Bronchial epithelial cell (primary cell): ENCODE measurements at places on chromosomes 13 and 19. TPM values are rescaled to one million over a fixed set of nuclear protein-coding genes. Genes with fewer than 3 reads are reported as not detected.

The DCT gene
- under 0.01 TPM in 1 of 2 replicates, not detected in the other for total RNA-seq

The SPRED3 gene
- total RNA-seq = 0.13 and 0.26 TPM in 2 replicates

The MRI1 gene
- total RNA-seq = 16.6 and 27.9 TPM in 2 replicates

The SERP2 gene
- 0.77 and 1.1 TPM in 2 replicates for total RNA-seq

The FXYD1 gene
- not detected in 2 replicates for total RNA-seq

The MAP4K1 gene
- not detected in 2 replicates for total RNA-seq

The KCNK6 gene
- total RNA-seq = 19.0 and 27.8 TPM in 2 replicates

The LIM2 gene
- total RNA-seq = not detected in 2 replicates

The ZNF77 gene
- total RNA-seq = 7.9 and 9.2 TPM in 2 replicates

The ZGLP1 gene
- total RNA-seq = 0.26 and 0.53 TPM in 2 replicates

DNA sequence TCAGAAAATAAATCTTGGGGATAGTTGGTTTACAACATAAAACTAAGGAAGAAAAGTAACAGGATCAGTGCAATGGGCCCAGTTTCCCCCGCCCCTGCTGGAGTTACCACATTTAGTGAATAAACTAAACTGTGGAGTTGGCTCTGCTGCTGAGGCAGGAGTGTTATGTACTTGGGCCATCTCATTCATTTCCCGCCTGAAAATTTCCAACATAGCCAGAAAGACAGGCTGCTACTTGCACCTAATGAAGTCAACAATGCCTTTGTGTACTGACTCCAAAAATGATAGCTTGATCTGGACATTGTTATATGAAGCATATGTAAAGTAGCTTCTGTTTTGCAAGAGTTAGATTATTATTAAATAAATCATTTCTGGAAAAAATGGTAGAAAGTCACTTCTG lies 7.9 kb upstream of the RNASEH2B start:
- DNase-seq = peak; percentile 78

DNA sequence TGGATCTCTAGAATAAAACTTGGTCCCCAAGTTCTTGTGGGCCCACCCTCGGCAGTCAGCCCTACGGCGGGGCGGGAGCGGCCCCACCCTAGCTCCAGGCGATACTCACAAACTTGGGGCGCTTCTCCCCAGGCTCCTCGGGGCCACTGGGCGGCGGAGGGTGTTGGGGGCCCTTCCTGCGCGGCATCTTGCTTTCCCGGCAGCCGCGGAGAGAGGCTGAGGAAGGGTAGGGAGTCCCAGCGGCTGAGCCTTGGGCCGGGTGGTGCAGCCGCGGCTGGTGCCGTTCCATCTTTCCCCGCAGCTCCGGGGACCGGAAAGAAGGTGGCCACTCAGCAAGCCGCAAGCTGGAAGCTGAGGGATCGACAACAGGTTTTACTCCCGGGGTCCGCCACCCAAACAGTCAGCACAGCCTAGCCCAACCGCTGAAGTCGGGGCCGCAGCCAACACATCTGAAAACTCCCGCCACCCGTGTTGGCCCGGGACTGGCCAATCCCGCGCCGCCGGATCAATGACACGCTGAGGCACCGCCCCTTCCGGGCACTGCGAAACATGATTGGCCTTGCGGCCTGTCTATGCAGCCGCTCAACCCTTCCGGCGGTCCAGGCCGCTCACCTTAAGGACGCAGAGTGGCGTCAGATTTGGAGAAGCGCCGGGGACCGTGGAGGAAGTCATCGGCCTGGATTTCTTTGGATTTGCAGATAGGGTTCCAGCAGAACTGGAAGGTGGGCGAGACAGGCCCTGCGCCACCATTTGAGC lies at the start of gene DIAPH3:
TSS of gene DIAPH3 (minus strand) at position 451 of the 756 bp plus-strand sequence. CDS start at position 289, 162 bp downstream.
- DNase-seq = peak; percentile 89

GRCh38 chr19:46656541-46656940 lies 4.4 kb downstream of the DACT3 start:
- peak; percentile 15 for DNase-seq

GRCh38 chr13:44096901-44097300 lies 217.2 kb downstream of the LACC1 start:
- peak; percentile 17 for DNase-seq

DNA sequence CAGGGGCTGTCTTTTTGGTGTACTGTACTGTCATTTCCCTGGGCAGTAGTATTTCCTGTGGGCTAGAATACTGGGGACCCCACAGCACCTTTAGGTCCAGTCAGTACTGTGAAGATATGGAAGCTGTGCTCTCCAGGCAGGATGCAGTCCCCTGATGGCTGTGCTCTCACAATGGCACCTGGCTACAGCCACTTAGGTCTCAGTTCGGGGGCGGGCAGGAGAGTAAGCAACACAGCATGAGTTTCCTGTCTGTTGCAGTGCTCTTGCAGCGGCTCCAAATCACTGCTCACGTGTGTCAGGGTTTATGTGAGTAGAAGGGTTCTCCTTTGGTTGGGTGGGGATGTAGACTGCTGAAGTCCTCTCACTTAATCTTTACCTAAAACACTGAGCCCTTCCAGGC lies 810.4 kb downstream of the DACH1 start:
- DNase-seq = no peak

DNA sequence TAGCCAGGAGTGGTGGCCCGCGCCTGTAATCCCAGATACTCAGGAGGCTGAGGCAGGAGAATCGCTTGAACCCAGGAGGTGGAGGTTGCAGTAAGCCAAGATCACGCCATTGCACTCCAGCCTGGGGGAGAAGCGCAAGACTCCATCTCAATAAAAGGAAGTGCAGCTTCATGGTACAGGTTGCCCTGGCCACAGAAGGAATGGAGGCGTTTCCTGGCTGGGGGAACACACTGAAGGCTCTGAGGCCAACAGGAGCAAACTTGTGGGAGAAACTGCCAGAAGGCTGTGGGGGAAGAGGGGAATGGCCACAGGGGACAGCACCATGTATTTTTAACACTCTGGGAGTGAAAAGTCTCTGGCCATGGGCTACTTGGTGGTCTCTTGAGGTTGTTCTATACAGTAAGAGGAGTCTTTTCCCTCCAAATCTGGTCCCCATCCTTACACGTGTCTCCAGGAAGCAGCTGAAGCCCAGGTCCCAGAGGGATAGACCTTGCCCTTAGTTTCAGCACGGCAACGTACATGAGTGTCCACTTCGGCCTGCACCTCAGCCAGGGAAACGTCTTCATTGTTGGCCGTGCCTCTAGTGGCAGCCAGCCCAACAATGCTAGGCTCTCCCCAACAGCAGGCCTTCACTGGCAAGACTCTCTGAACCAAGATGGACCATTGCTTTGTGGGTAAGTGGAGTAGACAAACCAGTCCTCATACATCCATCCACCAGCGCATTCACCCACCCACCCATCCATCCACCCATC lies 7.4 kb downstream of the MICOS13 start:
- DNase-seq = no peak

- no peak for DNase-seq
Measured at GRCh38 chr19:3356805-3357204, 9.6 kb upstream of the NFIC start.

DNA sequence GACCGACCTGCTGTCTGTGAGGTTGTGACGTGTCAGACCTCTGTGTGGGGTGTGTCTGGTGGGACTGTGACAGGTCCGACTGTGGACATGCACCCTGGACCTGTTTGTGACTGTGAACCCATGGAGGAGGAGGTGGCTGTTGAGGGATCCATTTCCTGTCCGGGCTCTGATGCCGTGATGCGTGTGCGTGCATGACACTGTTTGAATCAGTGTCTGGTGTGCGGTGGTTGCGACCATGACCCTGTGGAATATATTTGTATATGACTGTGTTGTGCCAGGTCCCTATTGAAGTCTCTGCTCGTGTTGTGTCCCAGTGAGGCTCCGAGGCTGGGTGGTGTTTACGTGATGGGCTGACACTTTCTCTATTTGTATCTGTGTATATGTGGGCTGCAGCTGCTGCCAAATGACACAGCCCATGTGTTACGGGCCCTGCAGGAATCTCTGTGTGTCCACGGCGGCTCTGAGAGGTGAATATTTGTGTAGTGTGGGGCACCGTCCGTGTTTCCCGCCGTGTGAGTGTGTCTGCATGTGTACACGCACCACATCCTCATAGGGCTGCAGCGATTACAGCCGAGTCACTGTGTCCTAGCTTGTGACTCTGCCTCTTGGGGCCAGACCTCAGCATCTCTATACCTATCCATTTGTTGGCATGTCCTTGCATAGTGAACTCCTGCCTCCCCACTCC lies 18.3 kb downstream of the CCDC97 start:
- DNase-seq = peak; percentile 52

- no peak for DNase-seq
Measured at GRCh38 chr13:99985886-99986527, 4.4 kb downstream of the ZIC2 start.

DNA sequence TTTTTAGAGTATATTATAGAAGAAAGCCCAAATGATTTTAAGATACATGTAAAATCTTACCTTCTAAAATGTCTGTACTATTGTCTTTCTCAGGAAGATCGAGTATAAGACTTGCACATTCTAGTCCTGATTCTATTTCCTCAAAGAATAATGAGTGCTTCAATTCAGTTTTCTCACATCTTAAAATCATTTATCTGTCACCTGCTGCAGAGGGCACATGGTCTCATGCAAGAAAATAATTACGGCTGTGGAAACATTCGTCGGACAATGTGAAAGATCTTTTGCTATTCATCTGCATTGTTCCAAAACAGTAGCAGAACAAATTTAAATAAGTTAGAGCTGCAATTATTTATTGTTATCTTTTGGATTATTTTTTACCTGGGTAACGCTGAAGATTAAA lies 1403.5 kb downstream of the PCDH9 start:
- no peak for DNase-seq

DNA sequence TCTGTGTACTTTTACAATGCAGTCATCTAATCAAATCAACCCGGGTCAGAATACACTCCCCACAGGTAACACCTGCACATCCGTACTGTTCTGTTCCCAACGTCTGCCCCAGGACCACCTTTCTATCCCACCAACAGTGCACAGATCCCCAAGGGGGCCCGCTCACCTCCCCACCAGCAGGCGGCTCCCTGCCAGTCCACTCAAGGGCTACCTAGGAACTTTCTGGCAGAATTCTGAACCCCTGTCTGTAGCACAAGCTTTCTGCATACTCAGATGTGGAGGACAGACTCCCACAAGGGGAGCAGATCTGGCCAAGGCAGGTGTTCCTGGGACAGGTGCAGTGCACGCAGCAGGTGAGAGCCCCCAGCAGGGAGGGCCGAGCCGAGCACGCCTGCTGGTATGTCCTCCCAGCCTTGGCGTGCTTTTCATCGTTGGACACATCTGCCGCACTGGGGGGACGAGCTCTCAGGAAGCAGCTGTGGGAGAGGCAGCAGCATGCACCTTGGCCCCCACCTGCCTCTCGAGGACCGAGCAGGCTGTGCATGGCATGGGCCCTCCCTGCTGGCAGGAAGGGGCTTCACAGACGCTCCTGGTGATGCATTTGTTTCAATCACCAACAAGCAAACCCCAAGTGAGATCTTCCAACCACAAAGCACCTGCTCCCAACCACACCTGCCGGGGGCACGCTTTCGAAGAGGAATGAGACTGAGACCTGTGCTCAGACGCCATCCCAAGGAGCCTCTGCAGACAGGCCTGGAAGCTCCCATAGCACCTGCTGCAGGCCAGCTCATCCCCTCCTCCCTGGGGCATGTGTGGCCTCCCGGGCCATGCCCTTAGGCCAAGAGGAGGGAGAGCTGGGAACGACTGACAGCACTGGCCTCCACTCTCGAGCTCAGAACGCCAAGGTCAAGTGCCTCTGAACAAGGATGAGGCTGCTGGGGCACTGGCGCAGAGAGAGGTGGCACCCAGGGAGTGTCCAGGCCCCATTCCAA lies 35.9 kb downstream of the RAB20 start:
- no peak for DNase-seq

- no peak for DNase-seq
Measured at GRCh38 chr13:98556968-98557631, 19.8 kb downstream of the STK24 start.

DNA sequence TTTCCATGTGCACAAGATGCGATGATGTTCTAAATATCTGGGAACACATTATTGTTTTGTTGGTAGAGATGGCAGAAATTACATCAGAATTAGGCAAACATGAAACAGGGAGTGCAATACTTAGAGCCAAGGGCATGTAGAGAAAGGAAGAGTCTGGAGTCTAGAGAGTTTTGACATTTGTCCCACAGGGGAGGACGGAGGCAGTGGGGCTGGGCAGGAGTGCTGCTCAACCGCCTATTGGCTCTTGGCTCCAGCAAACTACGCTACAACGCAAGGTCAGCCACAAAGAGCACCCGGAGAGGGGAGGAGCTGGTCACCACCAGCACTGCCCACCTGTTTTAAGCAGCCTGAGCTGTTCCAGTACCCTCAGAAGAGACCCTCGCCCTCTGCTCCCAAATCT lies 108.3 kb downstream of the ABCC4 start:
- no peak for DNase-seq

- no peak for DNase-seq
Measured at GRCh38 chr13:43808676-43809075, 21.9 kb upstream of the ENOX1 start.

GRCh38 chr13:80824229-80824628 lies 483.3 kb upstream of the SPRY2 start:
- no peak for DNase-seq

DNA sequence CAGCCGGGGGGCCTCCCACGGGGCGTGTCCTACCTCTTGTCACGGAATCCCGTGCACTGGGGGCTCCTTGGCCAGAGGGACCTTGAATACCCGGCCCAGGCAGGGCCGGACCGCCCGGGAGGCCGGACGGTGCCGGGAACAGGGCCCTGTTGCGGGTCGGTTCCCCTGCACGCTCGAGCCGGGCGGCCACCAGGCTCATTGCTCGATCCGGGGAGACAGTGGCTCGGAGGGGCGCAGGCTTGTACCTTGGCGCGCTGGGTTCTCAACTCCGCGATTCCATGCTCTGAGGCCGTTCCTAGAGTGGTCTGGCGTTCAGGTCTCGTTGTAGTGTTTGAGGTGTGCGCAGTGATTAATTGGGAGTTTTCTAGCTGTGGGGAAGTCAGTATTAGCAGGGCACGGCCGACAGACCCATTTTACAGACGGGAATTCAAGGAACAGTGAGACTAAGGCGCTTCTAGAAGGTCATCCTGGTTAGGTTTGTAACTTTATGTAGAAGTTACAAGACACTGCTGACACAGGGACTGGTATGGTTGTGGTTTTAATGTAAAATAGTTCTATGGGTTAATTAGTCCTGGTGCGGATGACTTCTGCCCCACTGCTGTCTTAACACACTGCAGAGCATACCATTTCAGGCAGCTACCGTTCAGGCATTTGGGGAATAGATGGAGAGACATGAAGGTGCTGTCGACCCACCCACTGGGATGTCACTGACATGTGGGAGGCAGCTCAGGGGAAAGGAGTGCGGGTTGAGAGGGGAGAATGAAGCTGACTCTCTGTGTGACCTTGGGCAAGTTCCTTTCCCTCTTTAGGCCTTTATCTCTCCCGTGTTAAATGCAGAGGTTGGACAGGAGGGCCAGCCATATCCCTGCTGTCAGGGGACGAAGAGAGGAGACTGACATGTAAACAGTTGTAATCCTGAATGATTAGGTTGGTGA lies 592 bp downstream of the CLPTM1 start:
- DNase-seq = peak; percentile 10

DNA sequence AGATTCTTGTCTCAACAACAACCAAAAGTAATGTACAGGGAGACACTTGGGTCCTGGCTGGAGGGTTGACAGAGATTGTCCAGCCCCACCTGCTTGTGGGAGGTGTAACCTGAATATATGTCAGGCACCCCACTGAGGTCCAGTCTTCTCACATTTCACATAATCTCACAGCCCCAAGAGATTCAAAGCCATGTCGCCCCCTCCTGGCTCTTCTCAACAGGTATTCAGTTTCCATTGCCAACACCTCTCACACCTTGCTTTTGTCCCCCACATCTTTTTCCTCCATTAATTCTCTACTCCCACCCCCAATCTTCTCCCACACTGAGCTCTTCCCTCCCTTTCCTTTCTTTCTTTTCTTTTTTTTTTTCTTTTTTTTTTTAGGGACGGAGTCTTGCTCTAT lies 11.2 kb downstream of the UNC13A start:
- no peak for DNase-seq
